BJ (cell line): ENCODE measurements at places on chromosomes 16 and 17. TPM values are rescaled to one million over a fixed set of nuclear protein-coding genes. Genes with fewer than 3 reads are reported as not detected.

The MTSS2 gene
- polyA plus RNA-seq = 86.4 and 170 TPM in 2 replicates

The UBB gene
- 3,195 and 3,417 TPM in 2 replicates for polyA plus RNA-seq

The LPO gene
- 0.06 and 0.07 TPM in 2 replicates for polyA plus RNA-seq

The ALDH3A1 gene
- 0.11 and 0.20 TPM in 2 replicates for polyA plus RNA-seq

The PRSS21 gene
- polyA plus RNA-seq = 0.13 TPM in 1 of 2 replicates, not detected in the other

The NEK8 gene
- polyA plus RNA-seq = 3.8 and 5.3 TPM in 2 replicates

The PLK1 gene
- polyA plus RNA-seq = 21.7 and 54.0 TPM in 2 replicates

The CHCT1 gene
- polyA plus RNA-seq = not detected in 2 replicates

The HID1 gene
- 1.7 and 1.8 TPM in 2 replicates for polyA plus RNA-seq

The KRTAP4-9 gene
- polyA plus RNA-seq = not detected in 2 replicates

DNA sequence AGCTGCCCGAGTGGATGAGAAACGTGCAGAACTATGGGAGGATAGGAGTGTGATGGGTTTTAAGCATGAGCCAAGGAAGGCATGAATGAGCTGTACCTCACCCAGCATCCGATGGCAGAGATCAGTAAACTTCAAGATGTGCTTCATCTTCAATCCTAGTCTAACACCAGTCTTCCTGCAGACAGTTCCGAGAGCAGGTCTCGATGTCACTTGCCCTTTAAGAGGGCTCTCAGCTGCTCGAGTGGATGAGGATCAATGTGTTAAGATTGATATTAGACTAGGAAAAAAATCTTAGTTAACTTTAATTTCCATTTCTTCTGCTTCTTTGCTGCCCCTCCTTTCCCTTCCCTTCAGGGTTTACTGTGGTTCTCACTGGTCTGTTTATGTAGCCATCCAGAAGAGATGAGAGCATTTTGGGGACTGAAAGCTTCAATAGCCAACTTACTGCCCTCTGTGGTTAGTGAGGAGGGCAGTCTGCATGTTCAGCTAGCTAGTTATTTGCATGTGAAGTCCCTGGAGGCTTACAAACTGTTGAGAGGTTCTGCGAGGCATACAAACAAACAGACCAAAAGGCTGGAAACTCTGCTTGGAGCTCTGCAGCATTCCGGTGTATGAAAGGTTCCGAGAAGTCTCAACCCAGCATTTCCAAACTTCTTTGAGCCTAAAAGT lies 15.3 kb downstream of the KLHL36 start:
- DNase-seq = no peak

DNA sequence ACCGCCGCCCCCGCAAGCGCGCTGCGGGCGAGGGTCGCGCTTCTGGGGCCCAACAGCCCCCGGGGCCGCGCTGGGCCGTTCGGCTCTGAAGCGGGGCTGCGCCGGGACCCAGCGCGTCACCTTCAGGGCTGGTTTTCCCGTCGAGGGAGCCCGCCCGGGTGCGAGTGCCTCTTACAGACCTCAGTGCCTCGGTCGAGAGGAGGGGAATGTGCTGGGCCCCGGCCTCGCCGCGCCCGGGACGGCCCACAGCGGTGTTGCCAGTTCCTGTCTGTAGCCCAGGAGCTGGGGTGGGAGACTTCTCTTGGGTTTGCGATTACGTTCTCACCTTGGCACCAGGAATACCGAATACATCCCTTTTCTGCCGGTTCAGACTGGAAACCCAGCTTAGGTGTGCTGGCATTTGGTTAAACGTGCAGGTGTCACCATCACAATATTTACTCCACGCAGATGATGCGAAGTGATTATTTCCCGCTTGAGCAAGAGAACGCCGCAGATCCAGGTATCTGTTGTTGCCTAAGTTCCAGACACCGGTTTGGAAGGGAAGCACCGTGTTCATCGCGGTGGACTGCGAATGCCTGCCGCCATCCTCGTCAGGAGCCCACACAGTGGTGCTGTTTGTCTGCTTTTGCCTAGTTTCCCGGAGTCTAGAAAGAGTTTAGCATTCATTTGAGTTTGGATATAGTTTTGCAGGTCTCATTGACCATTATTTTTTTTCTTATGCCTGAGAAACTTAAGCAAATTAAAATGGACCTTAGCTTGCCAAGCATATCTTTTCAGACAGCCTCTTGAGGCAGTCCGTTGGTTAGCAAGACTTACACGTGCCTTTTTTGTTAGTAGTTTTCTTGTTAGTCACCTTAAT lies 914 bp downstream of the MAP1LC3B start:
- DNase-seq = no peak

DNA sequence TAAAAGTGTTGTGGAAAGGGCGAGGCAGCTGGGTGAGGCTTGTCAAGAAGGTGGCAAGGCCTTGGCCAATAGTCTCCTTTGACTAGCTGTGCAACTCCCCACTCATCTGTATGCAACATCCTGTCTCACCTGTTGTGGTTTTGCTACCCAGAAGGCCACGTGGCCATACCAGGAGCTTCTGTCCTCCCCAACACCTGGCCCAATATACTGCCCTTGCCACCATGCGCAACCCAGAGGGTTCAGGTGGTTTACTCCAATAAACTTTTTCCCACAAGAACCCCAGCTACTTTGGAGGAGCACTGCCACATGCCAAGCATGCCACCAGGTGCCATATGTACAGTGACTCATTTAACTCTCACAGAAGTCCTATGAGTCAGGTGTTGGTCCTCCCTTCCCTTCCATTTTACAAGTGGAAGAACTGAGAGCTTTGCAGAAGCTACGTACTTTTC lies 10.2 kb downstream of the MYO19 start:
- DNase-seq = no peak

GRCh38 chr17:82864713-82865248 lies 25.0 kb upstream of the ZNF750 start:
- DNase-seq = no peak

DNA sequence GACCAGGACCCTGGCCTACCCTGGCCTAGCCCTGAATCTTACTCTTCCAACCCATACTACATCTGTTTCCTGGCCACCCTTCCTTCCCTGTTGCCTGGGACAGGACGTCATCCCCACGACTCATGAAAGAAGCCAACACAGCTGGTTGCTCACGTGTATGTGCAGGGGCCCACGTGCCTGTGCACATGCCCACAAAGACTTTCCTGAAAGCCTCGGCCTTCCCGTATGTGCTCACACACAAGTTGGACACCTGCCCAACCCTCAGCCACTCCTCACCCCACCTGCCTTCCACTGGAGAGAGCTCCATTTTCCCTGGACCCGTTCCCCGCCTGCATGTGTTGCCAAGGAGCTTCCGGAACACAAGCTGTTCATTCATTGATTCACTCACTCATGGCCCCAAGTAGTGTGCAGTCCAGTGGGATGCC lies 7.0 kb downstream of the PLXDC1 start:
- DNase-seq = peak; percentile 64

GRCh38 chr17:48060249-48060648 lies 12.1 kb downstream of the NFE2L1 start:
- DNase-seq = no peak

DNA sequence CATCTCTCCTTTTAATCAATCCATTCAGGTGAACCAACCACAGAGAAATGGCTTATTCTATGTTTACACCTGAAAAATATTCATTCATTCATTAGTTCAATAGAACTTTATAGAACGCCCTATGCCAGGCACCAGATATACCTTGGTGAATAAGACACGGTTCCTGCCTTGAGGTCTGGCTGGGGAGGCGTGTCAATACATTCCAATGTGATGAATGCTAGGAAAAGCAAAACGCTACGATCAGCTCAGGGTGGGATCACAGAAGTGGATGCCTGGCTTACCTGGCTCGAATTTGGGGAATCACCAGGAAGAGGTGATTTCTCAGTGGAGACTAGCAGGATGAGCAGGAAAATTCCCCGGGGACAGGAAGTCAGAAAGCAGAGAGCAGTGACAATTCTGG lies 17.5 kb upstream of the WFIKKN2 start:
- DNase-seq = no peak

DNA sequence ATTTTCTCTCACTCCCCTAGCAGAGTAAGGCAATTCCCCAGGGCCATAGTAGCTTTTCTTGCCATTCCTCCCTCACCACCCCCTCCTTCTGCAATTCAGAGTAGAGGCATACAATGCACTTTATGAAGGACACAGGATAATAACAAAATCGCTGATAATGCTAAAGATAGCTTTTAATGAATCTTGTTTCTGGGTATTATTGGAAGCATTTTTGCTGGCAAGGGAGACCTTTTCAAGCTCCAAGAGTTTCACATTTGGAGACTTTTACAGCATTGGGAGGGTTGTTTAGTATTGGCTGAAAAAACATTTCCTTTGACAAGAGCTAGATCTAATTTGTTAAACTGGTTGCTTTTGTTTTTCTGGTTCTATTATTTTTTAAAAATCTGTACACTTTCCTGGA lies 573.0 kb upstream of the C16orf82 start:
- no peak for DNase-seq

- DNase-seq = no peak
These were observed 87.0 kb downstream of the HELZ start for GRCh38 chr17:67157732-67158639.

GRCh38 chr17:4856937-4857314 lies 23.8 kb downstream of the MINK1 start:
- DNase-seq = no peak

GRCh38 chr17:43577664-43578403 lies 31.7 kb upstream of the ETV4 start:
- no peak for DNase-seq

DNA sequence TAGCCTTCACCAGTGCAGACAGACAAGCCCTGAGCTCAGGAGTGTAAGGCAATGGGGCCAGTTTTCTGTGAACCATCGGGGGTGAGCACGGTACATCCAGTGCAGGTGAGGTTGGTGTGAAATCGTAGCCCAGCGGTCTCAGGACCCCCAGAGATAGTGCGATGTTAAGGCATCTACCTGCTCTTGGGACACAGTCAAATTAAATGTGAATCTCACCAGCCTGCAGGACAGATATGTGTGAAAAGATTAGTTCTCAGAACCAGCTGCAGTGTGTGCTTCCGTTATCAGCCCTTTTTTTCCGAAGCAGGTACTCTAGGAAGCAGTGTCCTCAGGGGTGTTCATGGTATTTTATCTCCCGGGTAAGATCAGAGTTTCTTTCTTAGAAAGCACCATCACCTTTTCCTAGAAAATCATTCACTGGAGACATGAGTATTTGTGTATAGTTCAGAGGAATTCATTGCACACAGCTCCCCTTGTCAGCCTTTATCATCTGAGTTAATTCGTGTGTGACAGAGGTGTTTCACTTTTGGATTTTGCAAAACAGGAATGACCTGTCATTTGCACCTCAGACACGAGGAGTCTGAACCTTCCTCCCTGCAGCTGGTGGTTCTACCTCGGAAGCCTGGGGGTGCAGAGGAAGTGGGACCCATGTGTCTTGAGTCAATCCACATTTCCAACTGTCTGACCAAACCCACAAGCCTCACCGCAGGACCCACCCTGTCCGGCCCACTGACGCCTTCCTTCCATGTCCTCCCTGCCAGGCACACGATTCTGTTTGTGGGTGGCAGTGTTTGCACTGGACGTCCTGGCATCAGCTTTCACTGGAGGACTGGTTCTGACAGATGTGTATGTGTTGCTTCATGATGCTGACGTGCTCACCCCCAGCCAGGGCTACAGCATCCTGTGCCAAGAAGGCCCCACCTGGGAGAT lies 107.8 kb downstream of the CLEC16A start:
- DNase-seq = no peak

- no peak for DNase-seq
These were observed 299.8 kb downstream of the CNTNAP4 start for GRCh38 chr16:76577003-76577402.

- no peak for DNase-seq
These were observed 98.9 kb upstream of the CDC42EP4 start for GRCh38 chr17:73410586-73411312.

DNA sequence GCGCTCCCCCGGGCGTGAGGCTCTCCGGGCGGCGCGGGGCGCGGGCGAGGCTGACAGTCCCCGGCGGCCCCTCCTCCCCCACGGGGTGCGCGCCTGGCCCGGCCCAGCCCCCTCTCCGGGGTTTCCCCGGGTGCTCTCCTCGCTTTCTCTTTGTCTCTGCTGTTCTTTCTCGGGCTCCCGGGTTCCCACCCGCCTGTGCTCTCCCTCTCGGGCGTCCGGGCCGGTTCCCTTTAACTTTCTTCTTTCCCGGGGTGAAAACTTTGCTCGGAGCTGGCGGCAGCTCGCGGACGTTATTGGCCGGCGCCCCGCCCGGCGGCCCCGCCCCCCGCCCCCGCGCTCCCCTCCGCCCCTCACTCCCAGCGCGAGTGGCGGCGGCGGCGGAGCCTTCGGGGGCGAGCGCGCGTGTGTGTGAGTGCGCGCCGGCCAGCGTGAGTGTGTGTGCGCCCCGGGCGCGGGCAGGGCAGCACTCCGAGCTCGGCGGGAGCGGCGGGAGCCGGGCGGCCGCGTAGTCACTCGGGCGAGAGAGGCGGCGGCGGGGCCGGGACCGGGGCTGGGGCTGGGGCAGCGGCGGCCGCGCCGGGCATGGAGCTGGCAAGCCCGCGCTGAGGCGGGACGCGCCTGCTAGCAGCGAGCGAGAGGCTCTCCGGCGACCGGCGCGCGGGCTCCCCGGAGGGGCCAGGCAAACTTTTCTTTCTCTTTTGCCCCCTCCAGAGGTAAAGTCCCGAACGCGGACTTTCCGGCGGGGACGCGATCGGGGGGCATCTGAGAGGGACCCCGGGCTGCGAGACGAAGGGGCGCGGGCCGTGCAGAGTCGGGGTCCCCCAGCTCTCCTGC lies at the start of gene NTN1:
Gene NTN1, plus strand, starts transcription at position 353 of the 834 bp plus-strand sequence. CDS start 864 bp downstream, outside the sequence.
- DNase-seq = no peak

DNA sequence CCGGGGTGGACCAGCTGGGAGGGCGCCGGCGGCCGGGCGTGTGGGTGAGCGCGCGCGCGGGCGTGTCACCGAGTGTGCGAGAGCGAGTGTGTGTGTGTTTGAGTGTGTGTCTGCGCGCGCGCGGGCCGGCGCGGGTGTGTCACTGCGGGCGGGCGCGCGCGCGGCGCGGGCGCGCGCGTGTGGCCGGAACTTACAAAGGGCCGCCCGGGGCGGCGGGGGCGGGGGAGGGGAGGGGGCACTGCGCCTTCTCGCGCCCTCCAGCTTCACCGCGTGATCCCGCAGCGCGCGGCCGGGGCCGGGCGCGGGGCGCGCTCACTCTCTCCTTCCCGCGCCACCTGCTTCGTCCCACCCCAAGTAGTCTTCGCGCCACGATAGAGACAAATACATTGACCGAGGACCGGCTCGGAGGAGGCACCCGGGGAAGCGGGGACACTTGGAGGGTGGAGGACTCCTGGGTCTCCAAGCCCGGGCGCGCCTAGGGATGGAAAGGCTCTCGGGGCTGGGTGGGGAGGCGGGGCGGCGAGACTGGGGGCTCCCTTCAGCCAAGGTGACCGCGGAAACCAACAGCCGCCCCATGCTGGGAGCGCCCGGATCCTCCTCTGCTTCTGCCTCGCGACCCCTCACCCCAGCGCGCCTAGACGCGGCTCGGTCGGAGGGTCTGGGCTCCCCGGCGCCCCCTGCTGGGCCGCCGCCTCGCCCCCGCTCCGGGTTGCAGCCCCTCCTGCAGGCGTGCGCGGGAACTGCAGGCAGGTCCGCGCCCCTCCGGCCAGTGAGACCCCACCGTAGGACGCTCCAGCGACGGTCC lies at the start of gene SRCIN1:
Gene SRCIN1, minus strand, starts transcription at position 112 of the 805 bp plus-strand sequence. CDS start 247 bp downstream, outside the sequence.
- no peak for DNase-seq

DNA sequence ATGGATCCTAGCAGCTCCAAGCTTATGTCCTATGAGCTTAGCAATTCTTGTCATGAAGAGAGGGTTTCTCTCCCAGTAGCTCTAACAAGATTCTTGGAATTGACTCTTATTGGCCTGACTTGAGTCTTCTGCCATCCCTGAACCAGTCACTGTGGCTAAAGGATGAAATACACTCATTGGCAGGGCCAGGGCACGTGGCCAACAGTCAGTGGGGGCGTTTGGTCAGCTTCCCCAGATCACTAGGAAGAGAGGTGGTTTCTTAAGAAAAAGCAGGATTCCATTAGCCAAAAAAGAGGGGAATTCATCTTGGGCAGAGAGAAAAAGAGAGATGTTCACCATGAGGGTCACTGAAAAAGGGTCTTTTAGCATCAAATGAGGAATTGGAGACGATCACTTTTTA lies 363.2 kb downstream of the SNX29 start:
- DNase-seq = no peak
